ENCODE measurements at places on chromosomes 6 and 20.

DNA sequence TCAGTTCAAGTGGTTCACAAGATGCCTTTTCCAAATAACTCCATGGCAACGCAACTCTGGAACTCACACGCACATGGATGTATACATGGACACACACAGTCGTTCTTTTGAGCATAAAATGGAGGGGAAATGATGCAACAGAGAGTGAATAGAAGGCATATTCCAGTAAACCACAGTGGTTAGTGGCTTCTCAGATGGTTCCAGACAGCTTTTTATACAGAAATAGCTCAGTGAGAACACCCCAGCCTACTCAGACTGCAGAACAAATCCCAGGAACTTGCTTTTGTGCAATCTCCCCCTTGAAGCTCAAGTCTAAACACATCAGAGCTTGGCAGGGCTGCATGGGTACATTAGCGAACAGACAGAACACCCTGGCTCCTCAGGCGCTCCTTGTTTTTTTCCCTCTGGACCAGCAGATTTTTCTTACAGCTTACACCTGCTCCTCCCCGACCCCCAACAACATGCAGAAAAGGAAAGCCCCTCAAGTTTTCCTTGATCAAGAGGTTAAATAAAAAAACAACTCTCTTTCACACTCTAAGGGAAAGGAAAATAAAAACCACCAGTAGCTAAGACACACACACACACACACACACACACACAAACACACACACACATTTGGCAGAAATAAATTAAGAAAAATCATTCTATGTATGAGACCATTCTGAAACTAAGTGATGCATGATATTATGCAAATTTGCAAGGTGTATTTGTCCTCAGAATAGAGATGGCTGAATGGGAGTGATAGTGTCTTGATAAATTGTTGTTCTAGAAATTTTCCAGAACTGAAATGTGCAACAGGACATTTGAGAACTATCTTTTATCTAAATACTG lies 51.2 kb upstream of the RANBP9 start:
- DNase-seq: peak; percentile 99

GRCh38 chr6:32837651-32838113 lies 857 bp downstream of the TAP2 start:
- peak; percentile 19 for DNase-seq

DNA sequence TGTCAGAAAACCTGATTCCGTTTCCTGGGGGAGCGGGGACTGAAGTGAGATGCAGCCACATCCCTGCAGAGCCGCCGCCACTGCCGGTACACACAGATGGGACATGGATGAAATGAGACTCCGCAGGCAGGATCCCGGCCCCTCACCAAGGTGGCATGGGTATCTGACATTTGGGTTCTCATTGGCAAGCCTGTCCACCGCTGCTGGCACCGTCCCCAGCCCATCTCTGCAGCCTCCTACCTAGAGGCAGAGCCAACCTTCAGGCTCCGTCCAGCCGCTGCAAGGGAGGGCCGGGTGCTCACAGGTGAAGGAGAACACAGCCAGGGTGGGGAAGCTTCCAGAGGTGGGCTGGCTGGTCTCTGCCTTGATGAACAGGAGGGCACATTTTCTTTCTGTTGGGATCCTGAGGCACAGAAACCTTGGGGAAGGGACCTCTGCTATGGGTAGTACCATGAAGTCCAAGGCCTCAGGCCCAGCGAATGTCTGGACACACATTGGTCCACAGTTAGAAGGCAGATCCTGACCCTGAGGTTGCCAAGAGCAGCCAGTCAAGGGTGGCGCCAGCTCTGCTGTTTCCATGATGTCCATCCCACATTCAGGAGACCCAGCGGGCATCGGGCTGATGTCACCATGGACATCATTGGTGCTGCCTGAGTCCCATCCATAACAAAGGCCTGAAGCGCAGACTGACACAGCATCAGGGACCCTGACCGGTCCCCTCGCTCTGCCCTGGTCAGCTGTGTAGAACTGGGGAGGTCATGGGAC lies 177.4 kb downstream of the TAF4 start:
- no peak for DNase-seq

DNA sequence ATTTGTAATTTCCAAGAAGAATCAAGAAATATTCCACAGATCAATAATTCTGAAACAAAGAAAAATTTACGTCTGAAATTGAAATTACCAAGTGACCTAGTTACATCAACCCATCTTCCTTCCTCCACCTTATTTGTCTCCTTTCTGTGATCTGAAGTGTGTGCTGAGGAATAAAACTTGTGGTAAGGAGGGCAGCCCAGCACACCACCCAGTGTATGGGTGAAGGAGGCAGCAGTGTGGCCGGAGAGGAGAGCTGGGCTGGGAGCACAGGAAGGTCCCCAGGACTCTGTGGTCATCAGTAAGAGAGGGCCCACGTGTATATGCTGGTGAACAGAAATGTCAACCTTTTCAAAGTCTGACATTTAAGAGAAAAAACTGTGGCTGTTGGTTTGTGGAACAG lies 11.3 kb upstream of the CCR6 start:
- DNase-seq: no peak

- DNase-seq: no peak
Measured at GRCh38 chr6:166720856-166721255, 93.8 kb upstream of the RPS6KA2 start.

DNA sequence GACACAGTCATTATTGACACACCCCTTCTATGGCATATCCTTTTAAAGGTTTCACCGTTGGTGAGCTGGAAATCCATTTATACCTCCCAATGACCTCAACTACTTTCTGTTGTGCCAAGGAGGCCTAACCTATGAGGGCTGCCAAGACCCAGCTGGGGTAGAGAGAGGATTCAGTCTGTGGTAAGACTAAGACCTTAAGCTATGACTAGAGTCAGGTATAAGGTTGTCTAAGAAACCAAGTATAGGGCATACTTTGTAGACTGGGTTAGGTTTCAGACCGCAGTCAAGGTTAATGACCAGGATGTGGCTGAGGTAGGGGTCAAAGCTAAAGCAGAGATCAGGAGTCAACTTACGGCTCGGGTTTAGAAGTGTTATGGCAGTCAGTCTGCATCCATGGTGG lies 641.2 kb upstream of the CHD6 start:
- DNase-seq: no peak

DNA sequence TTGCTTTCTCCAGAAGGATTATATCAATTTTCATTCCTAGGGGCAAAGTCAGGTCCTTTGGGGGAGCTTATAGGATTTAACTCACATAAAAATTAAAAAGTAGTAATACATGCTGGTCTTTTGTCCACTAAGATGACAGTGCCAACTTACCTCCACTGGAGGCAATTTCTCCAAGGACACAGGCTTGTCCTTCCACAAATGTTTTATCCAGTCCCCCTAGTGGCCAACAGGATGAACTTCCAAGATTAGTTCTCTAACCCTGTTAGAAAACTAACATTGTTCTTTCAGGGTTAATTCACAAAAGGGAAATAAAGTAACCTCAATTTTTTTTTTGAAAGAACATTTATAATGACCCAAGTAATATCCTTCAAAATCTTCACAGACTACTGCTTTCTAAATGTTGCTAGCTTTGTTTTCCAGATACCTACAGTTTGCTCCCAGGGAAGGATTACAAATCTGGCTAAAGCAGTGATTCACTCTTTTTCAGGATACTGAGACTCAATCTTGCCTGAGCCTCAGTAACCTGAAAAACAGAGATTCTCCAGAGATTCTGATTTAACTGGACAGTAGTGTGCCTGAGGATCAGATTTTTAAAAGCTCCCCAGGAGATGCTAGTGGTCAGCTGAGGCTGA lies 31.7 kb upstream of the UBR2 start:
- DNase-seq: peak; percentile 63

- DNase-seq: no peak
Measured at GRCh38 chr20:2859330-2860121, 13.8 kb upstream of the PTPRA start.

DNA sequence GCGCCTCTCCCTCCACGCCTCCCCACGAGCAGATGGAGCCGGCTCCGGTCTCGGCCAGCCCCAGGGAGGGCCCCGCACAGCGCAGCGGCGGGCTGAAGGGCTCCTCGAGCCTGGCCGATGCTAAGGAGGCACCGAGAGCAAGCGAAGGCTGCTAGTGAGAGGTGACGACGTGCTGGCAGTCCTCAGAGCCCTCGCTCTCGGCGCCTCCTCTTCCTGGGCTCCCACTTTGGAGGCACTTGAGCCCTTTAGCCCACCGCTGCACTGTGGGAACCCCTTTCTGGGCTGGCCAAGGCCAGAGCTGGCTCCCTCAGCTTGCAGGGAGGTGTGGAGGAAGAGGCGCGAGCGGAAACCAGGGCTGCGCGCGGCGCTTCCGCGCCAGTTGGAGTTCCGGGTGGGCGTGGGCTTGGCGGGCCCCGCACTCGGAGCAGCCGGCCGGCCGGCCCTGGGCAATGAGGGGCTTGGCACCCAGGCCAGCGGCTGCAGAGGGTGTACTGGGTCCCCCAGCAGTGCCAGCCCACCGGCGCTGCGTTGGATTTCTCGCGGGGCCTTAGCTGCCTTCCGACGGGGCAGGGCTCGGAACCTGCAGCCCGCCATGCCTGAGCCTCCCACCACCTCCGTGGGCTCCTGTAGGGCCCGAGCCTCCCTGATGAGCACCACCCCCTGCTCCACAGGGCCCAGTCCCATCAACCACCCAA lies 2.5 kb upstream of the TMEM14C start:
- peak; percentile 16 for DNase-seq

DNA sequence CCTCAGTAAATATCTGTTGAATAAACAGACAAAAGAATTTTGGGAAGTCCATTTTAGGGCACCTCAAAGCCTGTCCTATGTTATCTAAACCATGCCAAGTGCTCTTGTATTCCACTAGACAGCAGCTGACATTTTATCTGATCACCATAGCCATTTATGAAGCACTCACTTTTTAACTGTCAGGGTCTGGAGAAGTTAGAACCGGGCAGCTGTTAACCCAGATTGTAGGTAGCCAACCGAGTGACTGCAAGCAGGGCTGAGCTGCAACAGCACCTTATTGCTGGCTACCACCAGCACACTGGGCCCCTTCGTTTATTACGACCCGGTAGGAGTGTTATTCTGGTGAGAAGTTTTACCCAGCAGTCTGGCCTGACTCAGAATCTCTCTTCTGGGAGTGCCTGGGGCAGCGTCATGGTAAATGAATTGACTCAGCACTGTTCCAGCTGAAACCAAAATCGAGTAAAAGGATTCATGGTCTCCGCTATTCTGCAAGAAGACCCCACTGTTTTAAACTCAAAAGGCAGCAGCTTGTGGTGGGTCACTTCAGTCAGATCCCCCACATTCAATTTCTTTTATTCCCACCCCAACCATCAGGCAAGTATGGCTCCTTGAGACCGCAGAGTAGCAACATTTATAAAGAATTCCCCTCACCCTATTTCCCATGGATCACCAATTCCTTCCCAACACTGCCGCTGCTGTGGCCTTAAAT lies 1.7 kb downstream of the UBE2V1 start:
- DNase-seq: peak; percentile 58

DNA sequence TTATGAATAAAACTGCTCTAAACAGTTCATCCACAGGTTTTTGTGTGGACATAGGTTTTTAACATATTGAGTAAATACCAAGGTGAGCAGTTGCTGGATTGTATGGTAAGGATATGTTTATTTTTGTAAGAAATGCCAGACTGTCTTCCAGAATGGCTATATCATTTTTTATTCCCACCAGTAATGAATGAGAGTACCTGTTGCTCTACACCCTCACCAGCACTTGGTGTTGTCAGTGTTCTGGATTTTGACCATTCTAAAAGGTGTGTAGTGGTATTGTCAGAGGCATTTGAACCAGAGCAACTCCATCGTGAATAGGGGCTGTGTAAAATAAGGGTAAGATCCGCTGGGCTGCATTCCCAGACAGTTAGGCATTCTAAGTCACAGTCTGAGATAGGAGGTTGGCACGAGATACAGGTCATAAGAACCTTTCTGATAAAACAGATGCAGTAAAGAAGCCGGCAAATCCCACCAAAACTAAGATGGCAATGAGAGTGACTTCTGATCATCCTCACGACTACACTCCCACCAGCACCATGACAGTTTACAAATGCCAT lies 12.9 kb upstream of the NT5E start:
- DNase-seq: no peak

DNA sequence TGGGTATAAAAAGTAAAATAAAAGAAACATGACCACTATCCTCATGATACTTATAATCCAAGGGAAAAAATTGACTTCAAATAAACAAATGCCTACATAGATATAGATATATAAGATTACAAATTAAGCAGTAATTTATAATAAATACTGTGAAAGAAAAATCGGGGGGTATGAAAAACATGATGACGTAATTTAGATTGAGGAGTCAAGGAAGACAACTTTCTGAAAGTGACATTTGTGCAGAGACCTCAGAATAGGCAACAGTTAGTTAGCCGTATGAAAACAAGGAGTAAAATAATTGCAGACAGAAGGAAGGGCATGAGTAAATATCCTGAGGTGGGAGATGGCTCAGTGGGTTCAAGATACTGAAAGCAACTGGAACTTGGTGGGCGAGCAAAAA lies 28.2 kb upstream of the RAB23 start:
- no peak for DNase-seq

DNA sequence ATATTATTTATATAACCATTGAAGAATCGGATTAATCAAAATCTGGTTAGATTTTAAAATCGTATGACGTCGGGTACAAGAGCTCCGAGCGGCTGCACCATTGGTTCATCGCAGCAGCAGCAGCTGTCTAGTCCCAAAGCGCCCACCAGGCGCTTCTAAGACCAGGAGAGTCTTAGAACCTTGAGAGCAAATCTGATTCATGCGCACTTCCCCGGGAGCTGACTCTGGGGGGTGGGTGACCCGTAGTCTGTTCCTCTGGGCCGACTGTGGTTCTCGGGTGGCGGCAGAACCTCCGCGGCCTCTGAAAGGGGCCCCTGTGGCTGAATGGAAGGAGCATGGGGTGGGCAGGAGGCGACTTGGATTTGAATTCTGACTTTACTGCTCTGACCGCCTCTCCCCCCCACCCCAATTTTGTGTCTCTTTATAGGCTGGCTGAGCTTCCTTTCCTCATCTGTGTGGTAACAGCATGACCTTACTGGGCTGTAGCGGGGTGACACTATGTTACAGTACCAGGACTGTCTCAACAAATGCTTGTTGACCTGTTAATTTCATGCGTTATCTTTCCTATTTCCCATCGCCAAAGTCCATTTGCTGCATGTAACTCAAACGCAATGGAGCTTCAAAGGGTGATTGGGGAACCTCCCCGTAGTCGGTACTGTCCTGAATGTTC lies 119.7 kb downstream of the RTN4IP1 start:
- DNase-seq: no peak

DNA sequence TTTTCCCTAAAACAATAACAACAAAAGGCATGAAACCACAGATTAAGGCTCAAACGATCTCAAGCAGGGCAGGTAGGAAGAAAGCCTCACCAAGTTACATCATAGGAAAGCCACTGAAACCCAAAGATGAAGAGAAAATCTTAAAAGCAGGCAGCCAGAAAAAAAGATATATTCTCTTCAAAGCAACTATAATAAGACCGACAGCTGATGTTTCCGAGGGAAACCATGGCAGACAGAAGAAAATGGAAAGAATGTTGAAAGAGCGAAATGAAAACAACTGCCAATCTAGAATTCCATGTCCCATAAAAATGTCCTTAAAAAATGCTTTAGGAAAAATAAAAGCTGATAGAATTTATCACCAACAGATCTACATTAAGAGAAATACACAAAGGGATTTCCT lies 161.5 kb upstream of the THBS2 start:
- DNase-seq: peak; percentile 34

Measured in amniotic epithelial cell (primary cell).